Hematopoietic multipotent progenitor cell (in vitro differentiated cells): ENCODE measurements at places on chromosomes 16 and 17. TPM values are rescaled to one million over a fixed set of nuclear protein-coding genes. Genes with fewer than 3 reads are reported as not detected.

Gene RPL38
- total RNA-seq: 426 TPM

Gene SLC13A2
- total RNA-seq: not detected

DNA sequence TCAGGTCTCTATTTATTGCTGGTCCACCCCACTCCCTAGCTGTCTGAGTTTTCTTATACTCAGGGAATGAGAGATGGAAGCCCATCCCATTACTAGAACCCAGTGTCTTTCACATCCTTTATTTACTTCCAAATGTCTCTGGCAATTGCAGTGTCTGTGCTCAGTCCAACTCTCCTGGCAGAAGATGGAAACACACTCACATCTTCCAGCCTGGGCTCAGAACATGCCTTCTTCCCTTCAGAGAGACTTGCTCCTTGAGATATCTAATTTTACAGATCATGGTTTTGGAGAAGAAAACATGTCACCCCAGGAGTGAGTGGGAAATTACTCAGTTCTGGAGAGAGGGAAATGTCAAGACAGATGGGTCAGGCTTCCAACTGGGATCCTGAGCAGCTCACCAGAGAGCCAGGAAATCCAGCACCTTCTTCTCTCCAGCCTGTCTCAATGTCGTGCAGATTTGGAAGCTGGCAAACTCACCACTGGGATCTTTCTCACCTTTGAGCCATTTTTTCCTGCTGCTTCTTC lies 494.4 kb downstream of the HS3ST4 start:
- no peak for DNase-seq

Gene TMEM235
- under 0.01 TPM for total RNA-seq

GRCh38 chr16:76193906-76194615 lies 83.1 kb upstream of the CNTNAP4 start:
- DNase-seq: no peak

DNA sequence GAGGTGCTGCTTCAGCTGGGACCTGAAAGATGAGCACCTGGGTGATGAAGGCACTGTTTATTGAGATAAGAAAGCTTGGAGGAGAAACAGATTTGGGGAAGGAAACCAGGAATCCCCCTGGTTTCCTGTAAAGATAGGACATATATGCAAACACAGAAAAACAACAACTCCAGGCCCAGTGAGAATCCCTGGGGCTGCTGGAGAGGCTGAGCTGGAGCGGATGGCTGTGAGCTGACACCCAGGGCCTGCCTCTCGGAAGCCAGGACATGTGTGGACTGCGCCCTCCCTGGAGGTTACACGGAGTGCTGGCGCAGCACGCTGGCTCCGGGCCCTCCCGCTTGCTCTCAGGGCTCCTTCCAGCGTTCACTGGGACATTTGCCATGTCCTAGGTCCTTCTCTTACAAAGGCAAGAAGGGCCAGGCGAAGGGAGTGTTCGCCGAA lies 57.5 kb downstream of the CYB5B start:
- peak; percentile 37 for DNase-seq

Gene C1QTNF8
- total RNA-seq: not detected

GRCh38 chr16:72469932-72470331 lies 298.0 kb upstream of the PMFBP1 start:
- no peak for DNase-seq

- DNase-seq: no peak
Observed at GRCh38 chr16:10016752-10017151, 165.5 kb downstream of the GRIN2A start.

DNA sequence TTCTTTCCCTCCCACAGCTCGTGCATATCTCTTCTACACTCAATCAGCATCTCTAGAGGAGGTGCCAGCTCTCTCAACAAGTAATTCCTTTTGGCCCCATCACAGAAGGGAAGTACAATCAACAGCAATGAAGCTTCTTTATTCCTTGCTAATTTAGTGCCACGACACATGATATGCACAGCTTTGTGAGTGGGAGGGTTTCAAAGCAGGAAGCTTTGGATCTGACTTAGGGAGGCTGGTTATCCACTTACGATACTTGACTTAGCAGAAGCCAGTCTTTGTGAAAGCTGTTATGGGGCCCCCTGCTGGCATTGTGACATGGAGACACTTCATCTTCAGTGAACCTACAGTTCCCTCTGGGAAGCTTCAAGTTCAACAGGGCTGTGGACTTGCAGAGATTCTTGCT lies 81.0 kb downstream of the TMEM100 start:
- DNase-seq: peak; percentile 56

DNA sequence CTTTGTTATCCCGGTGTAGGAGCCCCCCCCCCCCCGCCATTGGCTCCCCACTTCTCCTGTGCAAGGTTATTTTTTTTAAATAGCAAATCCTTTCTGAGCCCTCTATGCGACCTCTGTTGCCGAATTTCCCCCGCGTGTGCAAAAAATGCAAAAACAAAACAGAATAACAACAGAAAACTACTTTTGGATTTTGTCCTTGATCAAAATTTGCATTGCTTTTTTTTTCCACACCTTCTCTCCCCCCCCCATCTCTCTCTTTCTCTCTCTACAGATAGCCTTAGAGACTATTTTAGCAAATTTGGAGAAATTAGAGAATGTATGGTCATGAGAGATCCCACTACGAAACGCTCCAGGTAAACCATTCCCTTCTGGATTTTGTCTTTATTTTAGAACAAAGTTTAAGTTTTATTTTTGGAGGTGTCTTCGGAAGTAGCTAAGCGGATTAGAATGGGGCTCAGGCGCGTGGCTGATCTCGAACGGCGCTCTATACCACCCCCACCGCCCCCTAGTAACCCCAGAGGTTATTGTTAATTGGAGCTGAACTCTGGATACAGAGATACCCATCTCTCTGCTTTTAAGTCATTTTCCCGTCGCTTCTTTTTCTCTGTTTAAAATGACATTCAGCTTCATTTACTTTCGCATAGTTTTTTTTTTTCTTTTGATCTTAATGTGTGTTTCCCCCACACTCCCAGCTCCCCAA lies 1.0 kb downstream of the MSI2 start:
- no peak for DNase-seq

Gene RUNDC3A
- 1.6 TPM for total RNA-seq

Gene CACNA1G
- under 0.01 TPM for total RNA-seq

GRCh38 chr16:3696425-3697218 lies 20.7 kb downstream of the TRAP1 start:
- DNase-seq: no peak

Gene KRTAP2-1
- not detected for total RNA-seq

GRCh38 chr16:79642652-79643051 lies 42.1 kb upstream of the MAF start:
- no peak for DNase-seq

DNA sequence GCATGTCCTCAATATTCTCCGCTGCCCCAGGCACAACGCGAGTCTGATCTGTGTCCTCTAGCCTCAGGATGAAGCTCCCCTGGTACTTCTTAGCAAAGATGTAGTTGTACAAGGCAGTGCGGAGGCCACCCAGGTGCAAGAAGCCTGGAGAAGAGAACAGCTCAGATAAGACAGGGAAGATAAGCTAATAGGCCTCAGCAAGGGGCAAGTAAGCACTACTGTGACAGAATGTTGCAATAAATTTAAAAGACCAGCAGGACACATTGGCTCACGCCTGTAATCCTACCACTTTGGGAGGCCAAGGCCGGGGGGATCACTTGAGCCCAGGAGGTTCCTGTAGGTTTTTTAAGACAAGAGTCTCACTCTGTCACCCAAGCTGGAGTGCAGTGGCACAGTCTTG lies 5.0 kb downstream of the EARS2 start:
- DNase-seq: no peak

GRCh38 chr17:10745231-10745630 lies 15.4 kb upstream of the TMEM220 start:
- no peak for DNase-seq

- no peak for DNase-seq
Observed at GRCh38 chr17:8283356-8283755, 5.1 kb upstream of the RANGRF start.

DNA sequence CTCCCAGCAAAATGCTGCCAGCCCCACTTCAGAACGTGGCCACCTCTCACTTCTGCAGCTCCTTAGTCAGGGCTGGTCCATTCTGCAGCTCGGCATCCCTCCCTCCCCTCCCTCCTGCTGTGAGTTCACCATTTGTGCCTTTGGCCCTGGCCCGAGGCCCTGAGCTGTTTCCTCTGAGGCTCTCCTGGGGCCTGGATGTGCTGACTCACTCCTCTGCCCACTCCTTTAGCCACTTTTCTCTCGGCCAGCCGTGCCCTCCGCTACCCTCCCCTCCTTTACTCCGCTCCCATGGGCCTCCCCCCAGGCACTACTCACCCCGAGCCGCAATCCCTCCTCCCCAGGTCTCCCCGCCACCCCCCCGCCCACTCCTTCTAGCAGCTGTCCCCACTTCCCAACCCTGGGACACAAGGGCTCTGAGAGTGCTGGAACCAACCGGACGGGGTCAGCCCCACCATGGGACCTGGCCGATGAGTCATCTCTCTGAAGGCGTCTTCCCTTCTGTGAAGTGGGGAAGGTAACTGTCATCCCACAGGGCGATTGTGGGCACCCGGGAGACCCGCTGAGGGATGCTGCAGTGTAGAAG lies 11.5 kb downstream of the KCNG4 start:
- peak; percentile 24 for DNase-seq

- no peak for DNase-seq
Observed at GRCh38 chr16:53781023-53781605, 77.2 kb downstream of the FTO start.

- DNase-seq: peak; percentile 64
Observed at GRCh38 chr16:66961065-66961744, at the start of gene CES3. Gene CES3 (plus strand): TSS chr16:66961266. CDS start chr16:66961308, 42 bp downstream.

DNA sequence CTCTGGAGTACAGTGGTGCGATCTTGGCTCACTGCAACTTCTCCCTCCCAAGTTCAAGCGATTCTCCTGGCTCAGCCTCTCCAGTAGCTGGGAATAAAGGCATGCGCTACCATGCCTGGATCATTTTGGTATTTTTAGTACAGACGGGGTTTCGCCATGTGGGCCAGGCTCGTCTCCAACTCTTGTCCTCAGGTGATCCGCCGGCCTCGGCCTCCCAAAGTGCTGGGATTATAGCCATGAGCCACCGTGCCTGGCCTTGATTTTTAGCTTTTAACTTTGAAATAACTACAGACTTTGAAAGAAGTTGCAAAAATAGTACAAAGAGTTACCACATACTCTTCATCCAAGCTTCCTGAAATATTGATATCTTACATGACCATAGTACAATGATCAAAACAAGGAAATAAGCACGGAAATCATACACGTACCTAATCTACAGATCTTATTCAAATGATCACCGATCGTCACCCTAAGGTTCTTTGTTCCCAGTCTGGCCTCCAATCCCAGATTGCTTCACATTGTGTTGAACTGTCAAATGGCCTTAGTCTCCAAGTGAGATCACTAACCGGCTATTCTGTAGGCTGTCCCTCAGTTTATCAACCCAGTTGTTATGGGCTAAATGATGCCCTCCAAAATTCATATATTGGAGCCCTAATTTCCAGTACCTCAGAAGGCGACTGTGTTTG lies 18.4 kb downstream of the NPIPA1 start:
- DNase-seq: no peak

GRCh38 chr16:81616321-81617020 lies 162.6 kb upstream of the PLCG2 start:
- DNase-seq: no peak

DNA sequence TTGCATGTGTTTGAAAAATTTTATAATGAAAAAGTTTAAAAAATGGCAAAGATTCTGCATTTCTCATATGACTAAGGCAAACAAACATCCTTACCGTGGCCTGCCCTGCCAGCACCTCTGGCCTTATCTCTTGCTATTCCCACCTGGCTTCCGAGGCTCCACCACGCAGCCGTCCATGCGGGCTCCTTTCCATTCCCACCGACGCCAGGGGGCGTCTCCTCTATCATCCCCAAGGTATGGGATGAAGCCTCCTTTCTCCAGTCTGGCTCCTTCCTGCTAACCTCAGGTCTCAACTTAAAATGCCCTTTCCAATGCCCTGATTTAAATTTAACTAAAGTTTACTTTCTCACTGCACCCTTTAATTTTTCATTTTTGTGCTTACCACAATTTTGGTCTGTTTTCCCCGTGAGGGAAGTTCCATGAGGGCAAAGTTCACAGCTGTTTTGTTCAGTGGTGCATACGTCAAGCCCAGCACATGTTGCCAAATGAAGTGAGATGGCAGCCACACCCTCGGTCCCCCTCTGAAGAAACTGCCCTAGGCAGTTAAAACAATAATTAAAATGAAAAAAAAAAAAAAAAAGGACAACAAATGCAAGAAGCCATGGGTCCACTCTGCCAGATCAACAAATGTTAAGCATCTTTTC lies 13.3 kb upstream of the SDK2 start:
- peak; percentile 41 for DNase-seq

DNA sequence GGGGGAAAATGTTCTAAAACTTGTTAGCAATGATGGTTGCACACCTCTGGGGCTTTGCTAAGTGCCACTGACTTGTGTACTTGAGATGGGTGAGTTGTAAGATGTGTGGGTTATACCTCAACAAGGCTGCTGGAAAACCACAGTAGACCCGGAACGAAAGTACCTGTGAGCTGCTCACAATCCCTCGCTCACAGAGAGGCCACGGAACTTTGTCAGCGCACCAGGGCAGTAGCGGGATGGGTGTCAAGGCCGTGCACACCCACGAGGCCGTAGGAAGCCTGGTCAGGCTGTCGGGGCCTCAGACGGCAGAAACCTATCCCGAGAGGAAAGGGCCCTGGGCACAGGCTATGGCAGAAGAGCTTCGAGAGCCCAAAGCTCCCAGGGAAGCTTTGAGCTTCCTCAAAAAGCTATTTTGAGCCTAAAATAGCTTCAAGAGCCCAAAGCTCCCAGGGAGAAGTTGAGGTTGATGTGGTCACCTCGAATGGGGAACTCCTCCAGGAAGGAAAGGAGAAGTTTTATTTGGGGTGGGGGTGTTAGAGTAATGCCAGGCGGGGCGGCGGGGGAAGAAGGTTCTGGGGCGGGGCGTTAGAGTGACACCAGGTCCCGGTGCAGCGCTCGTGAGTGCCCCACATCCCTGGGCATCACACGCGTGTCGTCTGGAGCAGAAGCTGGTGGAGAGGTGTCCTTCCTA lies 19.0 kb downstream of the CBFA2T3 start:
- DNase-seq: peak; percentile 76

Gene TMEM101
- total RNA-seq: 141 TPM

Gene MEFV
- total RNA-seq: 0.81 TPM

Gene RDM1
- 0.54 TPM for total RNA-seq

- DNase-seq: peak; percentile 26
Observed at GRCh38 chr17:43026595-43026994, 1.6 kb downstream of the RND2 start.

Gene EFNB3
- under 0.01 TPM for total RNA-seq

DNA sequence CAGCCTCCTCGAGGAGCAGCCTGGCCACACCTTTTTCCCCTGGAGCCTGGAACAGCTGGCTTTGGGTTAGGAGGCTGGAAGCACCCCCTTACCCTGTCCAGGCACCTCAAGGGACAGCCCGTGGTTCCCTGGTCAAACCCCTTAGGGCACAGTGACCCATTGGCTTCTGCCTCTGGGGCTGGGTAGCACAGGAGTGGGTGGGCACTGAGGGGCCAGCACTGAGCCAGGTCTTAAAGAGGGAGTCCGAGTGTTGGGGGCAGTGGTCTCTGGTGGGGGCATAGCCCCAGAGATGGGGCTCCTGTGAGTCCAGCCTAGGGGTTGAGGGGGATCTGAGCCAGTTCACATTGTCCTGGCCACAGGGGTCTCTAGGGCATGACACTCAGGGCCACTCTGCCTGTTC lies 15.4 kb downstream of the OTOP3 start:
- no peak for DNase-seq

Gene MAP2K6
- total RNA-seq: 2.2 TPM

GRCh38 chr17:49646391-49647255 lies 31.3 kb downstream of the SPOP start:
- DNase-seq: no peak

GRCh38 chr17:62824290-62825131 lies 16.4 kb upstream of the MARCHF10 start:
- no peak for DNase-seq

Gene CCT6B
- 1.3 TPM for total RNA-seq

- peak; percentile 84 for DNase-seq
Observed at GRCh38 chr17:80826955-80827645, 164.5 kb upstream of the CHMP6 start.
